ENCODE measurements at places on chromosomes 1 and 21. TPM values are rescaled to one million over a fixed set of nuclear protein-coding genes. Genes with fewer than 3 reads are reported as not detected.

- DNase-seq, result no peak
Measured at GRCh38 chr1:77465139-77465538, 183.3 kb downstream of the AK5 start.

GRCh38 chr1:110011527-110012041, 22.8 kb upstream of the STRIP1 start:
- peak; percentile 41 for DNase-seq

GRCh38 chr1:220044678-220045355, 1.5 kb downstream of the EPRS1 start:
- DNase-seq, result no peak

GRCh38 chr1:51564124-51564523, 45.1 kb upstream of the EPS15 start:
- DNase-seq, result peak; percentile 28

- DNase-seq, result no peak
Measured at GRCh38 chr1:147717706-147718097, 42.7 kb downstream of the GJA5 start.

GRCh38 chr1:246394121-246394520, 113.0 kb downstream of the SMYD3 start:
- DNase-seq, result no peak

GRCh38 chr1:101841824-101842223, 154.9 kb downstream of the OLFM3 start:
- no peak for DNase-seq

DNA sequence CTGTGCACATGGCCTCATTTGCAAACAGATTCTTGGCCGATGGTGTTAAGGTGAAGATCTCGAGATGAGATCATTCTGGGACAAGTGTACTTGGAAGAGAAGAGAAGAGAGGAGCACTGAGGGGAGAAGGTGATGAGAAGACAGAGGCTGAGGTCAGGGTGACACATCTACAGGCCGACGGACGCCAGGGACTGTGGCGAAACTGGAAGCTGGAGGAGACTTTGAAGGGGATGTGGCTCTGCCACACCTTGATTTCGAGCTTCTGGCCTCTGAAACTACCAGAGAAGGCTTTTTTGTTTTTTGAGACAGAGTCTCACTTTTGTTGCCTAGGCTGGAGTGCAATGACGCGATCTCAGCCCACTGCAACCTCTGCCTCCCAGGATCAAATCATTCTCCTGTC, 137.5 kb upstream of the TMEM51 start:
- DNase-seq, result no peak

DNA sequence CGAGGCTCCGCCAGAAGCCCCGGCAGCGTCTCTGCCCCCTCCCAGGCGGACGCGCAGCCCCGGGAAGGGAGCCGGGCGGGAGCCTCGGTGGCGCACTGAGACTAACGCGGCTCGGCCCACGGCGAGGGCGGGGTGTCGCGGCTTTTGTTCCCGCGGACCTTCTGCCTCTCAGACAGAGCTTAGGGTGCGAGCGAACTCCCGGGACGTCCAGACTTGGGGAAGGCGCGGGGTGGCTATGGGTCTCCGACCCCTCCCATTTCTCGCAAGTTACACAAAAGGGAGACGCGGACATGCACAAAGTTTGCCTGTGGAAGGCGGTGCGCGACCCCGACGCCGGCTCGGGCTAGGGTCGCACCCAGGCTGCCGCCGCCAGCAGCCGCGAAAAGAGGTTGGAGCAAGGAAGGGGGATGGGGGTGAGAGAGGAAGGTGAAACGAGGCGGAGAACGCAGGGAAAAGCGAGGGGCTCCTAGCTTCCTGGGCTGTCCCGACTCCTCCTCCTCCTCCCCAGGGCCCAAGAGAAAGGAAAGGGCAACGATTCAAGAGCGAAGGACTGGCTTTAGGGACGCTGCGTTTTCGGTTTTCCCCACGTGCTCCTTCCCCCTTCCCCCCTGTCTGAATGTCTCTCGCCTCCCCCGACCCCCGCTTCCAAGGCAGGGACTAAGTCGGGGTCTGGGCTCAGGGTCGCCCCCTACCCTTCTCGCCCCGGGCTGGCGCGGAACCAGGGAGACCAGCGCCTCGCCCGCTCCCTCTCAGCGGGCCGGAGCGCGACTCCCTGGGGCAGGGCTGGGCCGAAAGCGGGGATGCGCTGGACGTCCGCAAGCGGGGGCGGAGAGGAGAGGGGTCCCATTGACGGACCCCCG, 729 bp downstream of the APP start:
- peak; percentile 73 for DNase-seq

DNA sequence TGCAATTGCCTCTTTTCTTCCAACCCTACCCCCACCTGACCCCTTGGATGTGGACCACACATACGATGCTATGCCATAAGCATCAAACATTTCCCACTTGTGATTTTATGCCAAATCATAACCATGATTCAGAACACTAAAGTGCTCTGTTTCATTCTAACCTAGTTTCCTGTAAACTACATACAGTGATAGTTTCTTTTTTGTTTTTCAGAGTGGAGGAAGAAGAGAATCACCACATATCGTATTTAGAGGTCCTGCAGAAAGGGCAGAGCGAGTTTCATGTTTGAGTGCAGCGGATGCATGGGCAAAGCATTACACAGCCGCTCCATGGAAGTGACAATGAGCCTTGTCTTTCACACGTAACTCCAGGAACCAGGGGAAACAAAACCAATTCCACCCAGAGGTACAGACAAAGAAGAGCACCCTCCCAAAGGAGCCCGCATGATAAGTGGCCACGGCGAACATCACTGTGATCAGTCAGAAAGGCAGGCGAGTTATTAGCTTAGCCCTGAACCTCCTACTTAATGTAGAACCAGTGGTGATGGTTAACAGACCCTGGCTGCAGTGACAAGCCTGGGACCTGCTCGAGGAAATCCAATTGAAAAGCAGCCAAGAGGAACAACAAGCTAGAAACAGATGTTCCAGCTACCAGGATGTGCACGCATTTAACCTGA, 64.0 kb upstream of the ZNF281 start:
- DNase-seq, result peak; percentile 55

DNA sequence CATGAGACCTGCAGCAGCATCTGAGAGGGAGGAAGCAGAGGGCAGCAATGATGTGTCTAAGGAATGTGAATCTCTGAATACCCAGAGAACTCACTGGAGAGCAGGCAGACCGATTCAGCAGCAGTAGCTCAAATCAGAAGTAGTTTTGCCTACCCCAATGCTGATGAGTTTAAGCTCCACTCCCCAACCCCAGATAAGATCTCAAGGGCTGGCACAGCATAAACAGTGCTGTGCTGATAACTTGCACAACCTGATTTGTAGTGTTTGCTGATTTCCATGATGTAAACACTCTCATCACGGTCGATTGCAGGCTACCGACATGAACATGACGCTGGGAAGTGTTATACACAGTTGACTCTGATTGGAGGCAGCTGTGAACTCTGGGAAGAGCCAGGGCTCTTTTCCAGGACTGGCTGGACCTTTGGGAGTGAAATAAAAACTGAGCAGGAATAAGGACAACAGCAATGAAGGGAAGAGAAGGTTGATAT, 11.2 kb upstream of the HMGCS2 start:
- DNase-seq, result no peak

DNA sequence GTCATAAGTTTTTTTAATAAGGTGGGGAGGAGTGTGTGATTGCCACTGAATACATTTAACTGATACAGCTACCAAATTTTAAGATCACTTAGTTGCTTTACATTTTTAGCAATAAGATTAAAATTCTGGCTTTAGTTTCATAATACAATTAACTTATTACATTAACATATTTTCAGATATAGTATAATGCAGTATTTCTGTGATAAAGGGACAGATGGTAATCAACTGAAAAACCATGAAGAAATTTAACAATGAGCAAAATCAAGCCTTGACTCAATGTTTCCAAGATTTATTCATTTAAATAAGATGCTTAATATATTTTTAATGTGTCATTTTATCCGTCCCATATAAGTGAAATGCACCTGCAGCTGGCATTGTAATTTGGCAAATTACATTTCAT, 4.0 kb downstream of the TOMM20 start:
- no peak for DNase-seq

GRCh38 chr1:8835941-8836643, 18.7 kb upstream of the RERE start:
- DNase-seq, result no peak

Gene TEKT2
- 0.16 TPM for total RNA-seq

Gene BARHL2
- not detected for total RNA-seq

GRCh38 chr1:31783846-31784245, 19.7 kb upstream of the ADGRB2 start:
- DNase-seq, result no peak

DNA sequence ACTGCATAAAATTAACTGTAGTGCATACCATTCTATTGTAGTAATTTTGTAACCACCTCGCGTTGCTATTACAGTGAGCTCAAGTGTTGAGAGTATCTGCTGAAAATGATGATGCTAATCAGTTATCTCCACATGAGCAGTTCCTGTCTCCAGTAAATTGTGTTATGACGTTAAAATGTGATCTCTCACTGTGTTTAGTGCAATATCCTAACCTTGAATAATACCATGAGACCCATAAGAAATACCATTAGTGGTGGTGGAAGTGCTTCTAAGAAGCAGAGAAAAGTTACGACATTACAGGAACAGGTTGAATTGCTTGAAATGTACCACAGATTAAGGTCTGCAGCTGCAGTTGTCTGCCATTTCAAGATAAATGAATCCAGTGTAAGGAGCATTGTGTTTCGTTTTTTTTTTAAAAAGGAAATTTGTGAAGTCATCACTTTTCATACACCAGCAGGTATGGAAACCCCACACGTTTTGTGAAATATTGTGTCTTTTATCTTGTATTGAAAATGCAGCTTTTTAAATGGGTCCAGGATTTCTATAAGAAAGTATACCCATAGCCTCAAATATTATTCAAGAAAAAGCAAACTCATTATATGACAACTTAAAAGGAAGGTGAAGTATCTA, 72.5 kb downstream of the ANGPTL1 start:
- DNase-seq, result no peak

DNA sequence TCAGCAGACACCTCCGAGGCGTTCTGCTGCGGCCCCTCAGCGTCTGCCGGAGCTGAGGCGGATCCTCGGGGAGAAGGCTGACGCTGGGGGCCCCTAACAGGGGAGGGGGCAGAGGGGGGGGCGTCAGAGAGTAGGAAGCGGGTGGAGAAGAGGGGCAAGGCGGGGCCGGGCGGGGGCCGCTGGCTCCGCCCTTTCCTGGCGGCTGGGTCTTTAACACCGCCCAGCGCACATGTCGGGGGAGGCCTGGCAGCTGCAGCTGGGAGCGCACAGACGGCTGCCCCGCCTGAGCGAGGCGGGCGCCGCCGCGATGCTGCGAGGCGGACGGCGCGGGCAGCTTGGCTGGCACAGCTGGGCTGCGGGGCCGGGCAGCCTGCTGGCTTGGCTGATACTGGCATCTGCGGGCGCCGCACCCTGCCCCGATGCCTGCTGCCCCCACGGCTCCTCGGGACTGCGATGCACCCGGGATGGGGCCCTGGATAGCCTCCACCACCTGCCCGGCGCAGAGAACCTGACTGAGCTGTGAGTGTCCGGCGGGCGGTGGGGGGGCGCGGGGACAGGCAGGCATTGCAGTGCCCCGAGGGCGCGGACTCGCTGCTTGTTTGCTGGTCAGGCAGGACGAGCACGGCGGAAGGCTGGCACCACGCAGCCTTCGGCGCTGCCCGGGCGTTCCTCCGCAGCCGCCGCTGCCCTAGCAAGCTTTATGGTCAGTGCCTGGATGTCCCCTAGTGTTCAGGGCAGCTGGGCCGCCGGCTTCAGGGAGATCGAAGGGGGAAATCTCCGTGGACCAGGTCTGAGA, at the start of gene NTRK1:
TSS of gene NTRK1 (plus strand) at position 238 of the 796 bp plus-strand sequence. CDS start at position 308, 70 bp downstream.
- DNase-seq, result peak; percentile 76

- no peak for DNase-seq
Measured at GRCh38 chr1:70319750-70320149, 34.8 kb downstream of the ANKRD13C start.

Gene LRRC71
- not detected for total RNA-seq

Gene TNFRSF4
- 418 TPM for total RNA-seq

DNA sequence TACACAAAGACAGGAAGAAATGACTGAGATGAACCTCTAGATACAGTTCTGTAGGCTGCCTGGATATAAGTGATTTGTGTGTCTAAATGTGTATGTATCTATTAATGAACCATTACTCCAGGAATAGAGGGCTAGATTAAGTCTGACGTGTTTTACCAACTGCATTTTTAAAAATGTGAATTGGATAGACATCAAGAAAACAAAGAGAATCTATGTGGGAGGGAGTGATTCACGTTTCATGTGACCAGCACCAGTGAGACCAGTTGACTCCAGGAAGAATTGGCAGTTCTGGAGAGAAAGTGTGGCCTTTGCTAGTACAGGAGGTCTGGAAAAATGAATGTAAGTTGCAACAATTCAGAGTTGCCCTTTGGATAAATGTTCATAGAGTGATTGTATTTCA, 53.4 kb upstream of the RGS21 start:
- DNase-seq, result no peak

Gene INAVA
- total RNA-seq, result not detected

- no peak for DNase-seq
Measured at GRCh38 chr1:204880906-204881305, 10.2 kb downstream of the NFASC start.

DNA sequence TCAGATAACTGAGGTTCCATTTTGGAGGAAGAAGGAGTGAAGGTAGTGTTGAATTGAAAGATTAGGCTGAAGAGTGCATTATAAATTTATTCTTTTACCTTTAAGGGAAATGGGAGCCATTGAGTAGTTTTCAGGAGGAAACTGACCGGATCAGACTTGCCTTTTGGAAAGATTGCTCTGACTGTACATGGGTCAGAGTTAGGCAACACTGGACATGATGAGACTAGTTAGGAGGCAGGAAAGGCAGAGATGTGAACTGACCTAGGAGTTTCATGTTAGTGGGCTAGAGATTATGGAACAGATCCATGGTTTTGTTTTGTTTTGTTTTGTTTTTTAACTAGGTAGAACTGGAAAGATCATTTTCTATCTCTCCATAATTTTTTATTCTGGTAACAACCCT, 78.2 kb downstream of the SNX7 start:
- no peak for DNase-seq
